ENCODE measurements at places on chromosomes 4 and X.

GRCh38 chr4:10666616-10667015, 18.0 kb downstream of the CLNK start:
- no peak for DNase-seq

- DNase-seq = no peak
These were observed 582.0 kb upstream of the EPHA5 start for GRCh38 chr4:66252291-66252690.

- peak; percentile 85 for DNase-seq
These were observed 2.1 kb upstream of the APBB2 start for GRCh38 chr4:41216294-41217019.

GRCh38 chr4:172125443-172125842, 312.2 kb downstream of the GALNTL6 start:
- DNase-seq = no peak

DNA sequence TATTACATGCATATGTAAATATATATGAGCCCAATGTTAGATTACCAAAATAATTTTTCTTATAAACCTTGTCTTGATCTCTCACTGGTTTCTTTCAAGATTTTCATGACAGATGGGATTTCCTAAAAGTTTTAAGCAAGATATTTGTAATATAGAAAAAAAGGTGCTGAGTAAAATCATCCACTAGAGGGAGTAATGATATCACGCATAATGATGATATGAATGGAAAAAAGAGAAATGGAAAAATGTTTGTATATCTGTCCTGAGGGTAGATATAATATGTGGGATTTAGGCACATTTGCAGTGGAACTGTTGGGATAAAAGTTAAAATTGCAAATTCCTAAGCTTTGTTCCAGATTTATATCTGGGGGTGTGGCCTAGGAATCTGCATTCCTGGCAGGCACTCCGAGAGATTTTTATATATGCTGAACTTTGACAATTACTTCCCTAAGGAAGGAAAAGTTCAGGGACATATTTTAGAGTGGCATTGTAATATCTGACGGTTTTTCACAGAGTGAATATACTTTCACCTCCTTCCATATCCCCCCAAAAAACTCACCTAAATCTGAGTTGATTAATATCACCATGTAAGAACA, 60.5 kb downstream of the TMA16 start:
- DNase-seq = no peak

- DNase-seq = peak; percentile 12
These were observed 112.5 kb downstream of the LDB2 start for GRCh38 chr4:16785793-16786527.

- no peak for DNase-seq
These were observed 51.6 kb downstream of the RTL5 start for GRCh38 chrX:72080150-72080549.

GRCh38 chr4:81923140-81923539, 450.7 kb downstream of the HNRNPD start:
- no peak for DNase-seq

DNA sequence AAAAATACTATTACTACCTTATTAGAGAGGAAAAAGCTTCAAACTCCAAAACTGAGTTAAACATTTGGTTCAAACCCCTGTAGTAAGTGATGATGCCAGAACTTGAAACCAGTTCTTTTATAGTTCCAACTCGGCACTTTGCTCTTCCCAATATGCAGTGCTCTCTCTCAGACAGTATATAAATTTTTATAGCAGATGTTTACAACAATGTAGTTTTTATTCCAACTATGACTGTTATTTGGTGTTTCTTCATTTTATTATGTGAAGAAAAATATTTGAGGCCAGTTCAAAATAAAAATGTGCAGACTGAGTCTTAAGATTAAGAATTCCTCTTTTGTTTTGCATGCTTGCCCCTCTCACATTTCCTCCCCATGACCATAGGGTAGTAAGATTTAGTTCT, 2.9 kb upstream of the PPP4R3C start:
- no peak for DNase-seq

GRCh38 chr4:122960611-122961000, 38.2 kb upstream of the NUDT6 start:
- DNase-seq = no peak

DNA sequence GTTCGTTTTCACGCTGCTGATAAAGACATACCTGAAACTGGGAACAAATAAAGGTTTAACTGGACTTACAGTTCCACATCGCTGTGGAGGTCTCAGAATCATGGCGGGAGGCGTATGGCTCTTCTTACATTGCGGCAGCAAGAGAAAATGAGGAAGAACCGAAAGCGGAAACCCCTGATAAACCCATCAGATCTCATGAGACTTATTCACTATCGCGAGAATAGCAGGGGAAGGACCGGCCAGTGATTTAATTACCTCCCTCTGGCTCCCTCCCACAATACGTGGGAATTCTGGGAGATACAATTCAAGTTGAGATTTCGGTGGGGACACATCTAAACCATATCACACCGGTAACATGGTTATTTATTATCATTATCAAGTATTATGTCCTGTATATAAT, 2204.5 kb downstream of the ARAP2 start:
- DNase-seq = no peak

DNA sequence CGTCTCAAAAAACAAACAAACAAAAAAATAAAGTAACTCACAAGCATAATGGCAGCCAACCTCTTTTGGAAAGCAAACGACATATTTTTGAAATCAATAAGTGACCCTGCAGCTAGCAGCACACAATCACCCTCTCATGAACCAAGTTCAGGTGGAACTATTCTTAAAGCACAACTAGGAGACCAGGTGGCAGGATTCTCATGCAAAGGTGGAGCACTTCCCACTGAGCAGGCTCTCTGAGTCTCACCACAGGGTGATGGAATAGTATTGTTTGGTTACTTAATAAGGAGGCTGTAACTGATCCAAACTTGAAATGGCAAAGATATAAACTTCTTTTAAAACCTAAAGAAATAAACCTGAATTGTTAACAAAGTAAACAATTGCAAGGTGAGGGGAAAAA, 1293.1 kb downstream of the PCDH19 start:
- no peak for DNase-seq

DNA sequence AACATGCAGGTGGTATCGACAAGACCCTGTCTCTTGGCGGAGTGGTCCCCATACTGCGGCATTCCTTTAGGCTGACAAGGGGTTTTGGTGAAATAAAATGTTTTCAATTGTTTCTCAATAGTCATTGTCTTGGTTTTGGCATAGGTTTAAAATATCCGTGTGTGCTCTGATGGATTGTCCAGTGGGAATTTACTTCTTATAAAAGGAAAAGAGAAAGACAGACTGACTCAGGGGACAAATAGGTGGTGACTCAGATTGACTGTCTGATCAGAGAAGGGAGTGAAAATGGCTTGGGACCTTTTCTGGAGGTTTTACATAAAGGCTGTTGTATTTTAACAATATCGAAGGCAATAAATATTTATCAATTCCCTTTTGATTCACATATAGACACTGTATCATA, 129.8 kb downstream of the SORBS2 start:
- DNase-seq = no peak

GRCh38 chr4:178480105-178480504, 1037.9 kb upstream of the AGA start:
- DNase-seq = no peak

- peak; percentile 61 for DNase-seq
These were observed 41.1 kb upstream of the WDR1 start for GRCh38 chr4:10157478-10158332.

DNA sequence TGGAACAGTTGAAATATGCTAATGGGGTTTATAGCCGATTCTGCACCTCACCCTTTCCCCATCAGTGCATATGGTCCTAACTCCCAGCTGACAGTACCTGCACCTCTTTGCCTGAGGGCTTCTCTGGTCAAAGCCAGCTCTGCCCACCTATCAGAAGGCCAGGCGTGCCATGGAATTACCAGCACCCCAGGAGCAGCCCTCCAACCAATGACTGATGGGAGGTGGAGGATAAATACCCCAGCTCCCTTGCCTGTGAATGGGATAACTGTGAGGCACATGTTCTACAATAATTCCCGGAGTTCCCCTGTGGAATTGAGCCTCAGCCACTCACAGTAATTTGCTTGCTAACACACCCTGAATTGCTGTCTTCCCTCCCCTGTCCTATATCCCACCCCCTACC, 572.0 kb downstream of the BCOR start:
- DNase-seq = no peak

DNA sequence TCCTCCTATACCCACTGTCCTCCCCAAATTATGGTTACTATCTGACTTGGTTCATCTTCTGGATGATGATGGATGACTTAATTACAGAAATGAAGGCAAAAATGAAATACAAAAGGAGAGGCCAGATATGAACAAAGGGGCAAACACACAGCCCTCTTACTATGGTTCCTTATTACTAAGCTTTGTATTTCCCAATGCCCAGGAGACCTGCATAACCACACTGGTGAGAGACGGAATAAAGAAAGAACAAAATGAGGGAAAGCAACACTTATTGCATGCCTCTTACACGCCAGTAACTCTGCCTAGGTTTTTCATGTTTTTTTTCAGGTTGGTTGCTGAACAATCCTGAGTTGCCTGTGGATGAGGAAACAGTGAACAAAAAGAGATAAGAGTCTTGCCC, 120.5 kb downstream of the SLC10A7 start:
- DNase-seq = no peak

GRCh38 chr4:83305187-83305586, 20.6 kb upstream of the COQ2 start:
- no peak for DNase-seq

DNA sequence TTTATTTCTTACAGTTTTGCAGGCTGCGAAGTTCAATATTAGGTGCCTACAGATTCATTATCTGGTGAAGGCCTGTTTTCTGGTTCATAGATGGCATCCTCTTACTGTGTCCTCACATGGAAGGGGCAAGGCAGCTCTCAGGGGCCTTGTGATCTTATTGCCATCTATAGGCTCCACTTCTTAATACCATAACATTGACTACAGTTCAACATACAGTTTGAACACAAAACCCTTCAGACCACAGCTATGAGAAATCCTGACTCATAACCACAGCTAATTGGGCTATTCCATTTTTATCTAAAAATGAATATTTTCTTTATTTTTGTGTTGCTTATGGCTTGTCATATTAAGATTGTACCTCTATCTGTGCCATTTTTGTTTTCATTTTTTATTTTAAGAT, 72.3 kb downstream of the STAG2 start:
- no peak for DNase-seq

DNA sequence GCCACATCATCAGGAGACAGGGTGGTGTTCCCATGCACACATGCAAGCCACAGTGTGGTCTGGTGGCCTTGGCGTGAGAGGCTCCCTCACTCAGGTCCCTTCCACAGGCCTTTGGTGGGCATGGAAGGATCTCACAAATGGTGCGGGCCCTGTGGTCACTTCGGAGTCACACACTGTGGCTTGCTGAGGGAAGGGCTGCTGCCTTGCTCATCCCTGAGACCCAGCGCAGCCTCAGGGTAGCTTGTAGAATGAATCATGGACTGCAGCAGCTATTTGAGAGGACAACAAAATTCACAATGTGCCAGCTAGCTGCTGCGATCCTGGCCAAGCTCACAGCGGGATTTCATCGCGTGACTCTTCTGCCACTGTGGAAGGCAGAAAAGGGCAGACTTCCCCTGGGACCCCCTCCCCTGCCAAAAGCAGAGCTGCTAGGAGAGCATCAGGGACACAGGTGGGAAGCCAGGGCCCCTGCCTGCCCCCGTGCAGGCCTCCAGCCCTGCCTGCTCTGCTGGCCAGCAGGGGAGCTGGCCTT, 106.4 kb downstream of the ABLIM2 start:
- no peak for DNase-seq

DNA sequence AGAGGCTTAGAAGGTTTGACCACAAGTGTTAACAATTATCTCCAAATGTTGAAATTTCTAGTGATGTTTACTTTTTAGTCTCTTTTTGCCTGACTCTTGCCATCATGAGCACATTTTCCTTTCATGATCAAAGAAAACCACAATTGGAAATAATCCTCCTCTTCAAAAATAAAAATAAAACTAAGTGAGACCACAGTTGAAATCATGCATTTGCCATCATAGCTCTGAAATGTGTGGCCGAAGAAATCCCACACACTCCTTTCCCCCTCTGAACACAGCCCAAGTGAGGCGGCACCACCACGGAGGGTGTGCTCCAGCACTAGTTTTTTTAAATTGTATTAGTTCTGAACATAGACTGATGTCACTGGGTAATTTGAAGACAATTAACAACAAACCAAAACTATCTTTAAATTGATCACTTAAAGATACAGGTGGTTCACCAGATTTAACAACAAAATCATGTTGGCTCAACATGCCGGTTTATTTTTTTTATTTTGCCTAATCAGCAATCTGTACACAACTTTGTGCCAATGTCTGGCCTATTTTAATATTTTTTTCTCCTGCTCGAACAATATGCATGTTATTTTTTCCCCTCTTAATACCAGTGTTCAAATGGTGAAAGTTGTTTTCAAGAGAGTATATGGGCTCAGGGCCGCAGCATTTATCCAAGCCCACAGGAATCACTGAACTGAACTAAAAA, 17.6 kb downstream of the APBB2 start:
- no peak for DNase-seq

GRCh38 chr4:89539374-89539773, 231.8 kb upstream of the GPRIN3 start:
- no peak for DNase-seq

DNA sequence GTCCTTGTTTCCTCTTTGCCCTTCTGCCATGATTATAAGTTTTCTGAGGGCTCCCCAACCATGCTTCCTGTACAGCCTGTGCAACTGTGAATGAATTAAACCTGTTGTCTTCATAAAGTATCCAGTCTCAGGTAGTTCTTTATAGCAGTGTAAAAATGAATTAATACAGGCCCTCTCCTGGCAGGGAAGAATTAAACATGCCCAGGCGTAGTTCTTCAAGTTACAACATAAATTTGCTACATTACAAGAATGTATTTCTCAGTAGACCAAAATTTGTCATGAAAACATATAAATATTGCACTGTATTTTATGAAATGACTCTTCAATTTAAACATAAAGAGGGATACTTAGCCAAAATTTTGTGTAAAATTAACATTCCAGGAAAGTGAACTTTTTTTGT, 1089.9 kb upstream of the PCDH10 start:
- DNase-seq = no peak

DNA sequence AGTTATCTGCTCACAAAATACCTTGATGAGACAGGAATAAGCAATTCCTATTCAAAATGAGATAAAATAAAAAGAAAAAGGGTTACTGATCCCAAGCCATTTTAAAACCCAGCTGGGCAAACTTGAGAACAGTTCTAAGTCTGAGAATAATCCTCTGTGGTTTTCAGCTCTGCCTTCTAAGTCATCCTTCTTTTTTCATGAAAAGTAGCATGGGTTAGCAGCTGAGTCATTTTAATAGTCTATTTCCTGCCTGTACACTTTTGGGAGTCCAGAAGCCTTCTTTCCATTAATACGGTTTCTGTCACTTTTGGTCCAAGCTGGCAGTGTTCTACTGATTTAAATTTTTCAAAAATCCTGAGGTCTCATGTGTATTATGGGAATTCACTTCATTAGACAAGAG, 374.3 kb downstream of the IQCM start:
- no peak for DNase-seq

Measured in SK-N-DZ (cell line).